ENCODE measurements at places on chromosomes 5 and 9.

DNA sequence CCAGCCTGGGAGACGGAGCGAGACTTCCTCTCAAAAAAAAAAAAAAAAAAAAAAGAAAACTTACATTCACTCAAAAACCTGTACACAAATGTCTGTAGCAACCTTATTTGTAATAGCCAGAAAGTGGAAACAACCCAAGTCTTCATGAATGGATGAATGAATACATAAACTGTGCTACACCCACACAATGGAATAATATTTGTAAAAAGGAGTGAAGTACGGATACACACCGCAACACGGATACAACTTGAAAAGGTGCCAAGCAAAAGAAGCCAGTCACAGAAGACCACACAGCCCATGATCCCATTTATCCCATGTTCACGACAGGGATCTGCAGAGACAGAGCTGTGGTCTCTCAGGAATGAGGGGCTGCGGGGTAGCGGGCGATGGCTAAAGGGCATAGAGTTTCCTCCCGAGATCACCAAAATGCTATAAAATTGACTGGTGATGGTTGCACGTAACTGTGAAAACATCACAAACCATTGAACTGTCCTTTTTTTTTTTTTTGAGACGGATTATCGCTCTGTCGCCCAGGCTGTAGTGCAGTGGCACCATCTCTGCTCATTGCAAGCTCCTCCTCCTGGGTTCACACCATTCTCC lies 76.2 kb upstream of the COL5A1 start:
- no peak for DNase-seq

GRCh38 chr9:10250219-10250618 lies 362.6 kb downstream of the PTPRD start:
- no peak for DNase-seq

GRCh38 chr5:34740389-34740806 lies 84.3 kb downstream of the RAI14 start:
- DNase-seq: no peak

DNA sequence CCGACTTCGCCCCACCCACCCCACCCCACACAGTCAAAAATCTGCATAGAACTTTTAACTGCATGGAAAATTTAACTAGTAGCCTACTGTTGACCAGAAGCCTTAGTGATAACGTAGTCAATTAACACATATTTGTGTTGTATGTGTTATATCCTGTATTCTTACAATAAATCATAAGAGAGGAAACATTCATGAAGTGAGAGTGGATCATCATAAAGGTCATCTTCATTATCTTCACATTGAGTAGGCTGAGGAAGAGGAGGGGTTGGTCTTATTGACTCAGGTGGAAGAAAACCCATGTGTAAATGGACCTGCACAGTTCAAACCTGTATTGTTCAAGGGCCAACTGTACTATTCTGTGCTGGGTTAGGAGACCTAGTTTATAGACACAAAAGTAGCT lies 31.4 kb downstream of the XPA start:
- DNase-seq: no peak

- DNase-seq: no peak
Measured at GRCh38 chr5:20524991-20525529, 537.1 kb upstream of the CDH18 start.

GRCh38 chr5:142548739-142549275 lies 137.1 kb downstream of the FGF1 start:
- DNase-seq: no peak

DNA sequence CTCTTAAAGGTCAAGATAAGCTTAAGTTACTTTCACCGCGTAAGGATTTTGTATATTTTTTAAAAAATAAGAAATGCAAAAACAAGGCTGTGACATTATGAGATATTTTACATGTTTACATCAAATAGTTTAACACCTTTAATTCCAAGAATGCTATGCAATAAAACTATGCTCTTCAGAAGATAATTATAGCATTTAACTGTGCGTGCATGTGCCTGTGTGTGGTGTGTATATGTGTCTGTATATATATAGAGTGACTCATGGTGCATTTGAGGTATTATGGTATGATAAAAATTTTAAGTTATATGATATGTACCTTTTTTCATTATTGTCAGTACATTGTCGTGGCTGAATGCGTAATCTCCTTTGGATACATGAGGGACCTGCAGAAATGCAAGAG lies 539.3 kb downstream of the PDE4D start:
- DNase-seq: no peak

DNA sequence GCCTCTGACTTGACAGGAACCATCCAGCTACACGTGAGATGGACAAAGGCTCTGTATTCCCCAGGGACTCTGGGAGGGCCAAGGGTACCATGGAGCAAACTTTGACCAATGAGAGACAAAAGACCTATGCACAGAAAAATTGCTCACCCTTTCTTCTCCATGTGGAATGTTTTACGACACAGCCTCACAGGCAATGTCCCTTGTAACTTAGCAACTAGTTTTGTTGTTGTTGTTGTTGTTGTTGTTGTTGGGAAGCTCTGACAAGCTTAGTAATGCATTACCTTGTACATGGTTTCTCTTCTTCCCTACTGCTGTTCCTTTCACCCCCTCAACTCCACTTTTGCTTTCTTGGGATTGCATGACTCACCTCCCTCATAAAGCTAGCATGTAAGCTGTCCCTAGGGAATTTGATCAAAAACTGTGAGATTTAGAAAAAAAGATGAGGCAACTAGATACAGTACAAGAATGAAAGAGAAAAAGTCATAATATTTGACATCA lies 550.9 kb downstream of the RAB3C start:
- DNase-seq: no peak

DNA sequence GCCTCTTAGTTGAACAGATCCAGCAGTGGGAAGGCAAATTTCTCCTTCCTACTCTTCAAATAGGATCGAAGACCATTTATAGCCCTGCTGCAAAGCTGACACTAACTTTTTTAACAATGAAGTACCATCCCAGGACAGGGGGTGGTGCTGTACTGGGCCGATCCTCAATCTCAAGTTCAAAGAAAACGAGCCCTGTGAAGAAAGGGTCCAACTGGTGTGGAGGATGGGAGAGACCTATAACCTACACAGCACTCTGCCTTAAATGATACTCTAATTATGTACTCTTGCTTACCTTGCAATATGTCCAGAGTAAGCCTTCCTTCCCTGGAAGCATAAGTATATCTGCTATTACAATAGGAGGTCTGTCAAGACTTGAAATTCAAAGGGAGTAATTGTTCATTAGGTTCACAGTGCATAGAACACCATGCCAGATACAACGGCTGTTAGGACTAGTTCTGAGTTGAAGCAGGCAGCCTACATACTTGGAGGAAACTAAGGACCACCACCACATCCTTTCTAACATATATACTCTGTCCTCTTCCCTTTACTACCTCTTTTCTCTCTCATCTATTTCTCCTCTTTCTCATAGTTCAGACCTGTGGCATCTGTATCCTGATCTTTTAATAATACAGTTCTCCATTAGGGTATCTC lies 6.2 kb downstream of the ETF1 start:
- DNase-seq: no peak

- DNase-seq: no peak
Measured at GRCh38 chr5:123157791-123158581, 68.9 kb downstream of the PRDM6 start.

GRCh38 chr5:111781200-111781599 lies 24.2 kb upstream of the NREP start:
- DNase-seq: no peak

All from activated CD4-positive, CD25-positive, alpha-beta regulatory T cell treated with anti-CD3 and anti-CD28 coated beads, Interleukin-2, amount 50 U/mL, for 16 hours (primary cell).